Stimulated activated CD8-positive, alpha-beta memory T cell treated with anti-CD3 and anti-CD28 coated beads, Interleukin-15, amount 100 ng/mL, for 48 hours (primary cell): ENCODE measurements at places on chromosomes 7 and 10.

DNA sequence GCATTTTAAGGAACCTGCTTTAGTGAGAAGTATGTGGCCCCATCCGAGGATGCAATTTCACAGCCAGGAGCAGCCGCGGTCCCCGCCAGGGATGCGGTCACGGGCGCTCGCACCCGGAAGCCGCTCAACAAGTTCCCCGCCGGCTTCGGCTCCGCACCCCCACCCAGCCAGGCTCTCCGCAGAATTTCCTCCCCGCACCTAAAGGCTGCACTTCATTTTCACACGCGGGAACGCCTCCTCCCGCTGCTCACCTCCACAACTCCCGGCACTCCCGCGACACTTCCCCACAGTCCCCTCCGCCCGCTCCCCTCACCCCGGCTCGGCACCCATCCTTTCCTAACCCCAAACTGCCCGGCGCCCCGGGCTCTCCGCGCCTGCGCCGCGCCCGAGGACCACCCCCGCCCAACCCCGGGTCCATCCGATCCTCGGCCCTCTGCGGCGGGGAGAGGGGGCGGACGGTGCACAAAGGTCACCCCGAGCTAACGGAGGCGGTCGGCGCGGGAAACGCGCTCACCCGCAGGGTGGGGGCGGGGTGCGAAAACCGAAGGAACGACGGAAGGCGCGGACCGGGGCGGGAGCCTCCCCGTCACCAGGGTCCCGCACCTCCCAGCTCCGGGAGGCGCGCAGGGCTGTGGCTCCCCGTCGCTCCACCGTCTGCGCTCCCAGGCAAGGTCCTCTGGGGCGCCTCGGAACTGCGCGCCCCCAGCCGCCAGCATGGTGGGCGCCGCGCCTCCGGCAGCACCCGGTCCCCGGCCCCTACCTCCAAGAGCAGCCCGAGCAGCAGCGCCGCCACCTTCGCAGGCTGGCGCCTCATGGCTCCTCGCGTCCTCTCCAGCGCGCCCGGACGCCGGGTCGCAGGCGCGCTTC lies 558 bp downstream of the VOPP1 start:
- peak; percentile 51 for DNase-seq

DNA sequence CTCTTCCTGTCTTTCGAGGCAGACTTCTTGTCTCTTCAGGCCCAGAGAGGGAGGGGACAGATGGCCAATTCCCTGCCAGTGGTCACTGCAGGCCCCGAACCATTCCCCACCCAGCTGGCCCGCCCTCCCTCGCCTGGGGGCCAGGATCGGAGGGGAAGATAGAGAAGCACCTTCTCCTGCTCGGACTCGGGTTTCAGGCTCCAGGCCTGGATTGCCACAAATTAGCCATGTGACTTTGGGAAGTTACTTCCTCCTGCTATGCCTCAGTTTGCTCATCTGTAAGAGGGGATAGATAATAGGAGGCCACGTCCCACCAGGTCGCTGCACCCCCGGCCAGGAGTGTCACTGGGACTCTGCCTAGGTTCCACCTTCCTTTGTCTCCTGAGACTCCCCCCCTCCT lies 24.8 kb upstream of the PPP2R2D start:
- no peak for DNase-seq

DNA sequence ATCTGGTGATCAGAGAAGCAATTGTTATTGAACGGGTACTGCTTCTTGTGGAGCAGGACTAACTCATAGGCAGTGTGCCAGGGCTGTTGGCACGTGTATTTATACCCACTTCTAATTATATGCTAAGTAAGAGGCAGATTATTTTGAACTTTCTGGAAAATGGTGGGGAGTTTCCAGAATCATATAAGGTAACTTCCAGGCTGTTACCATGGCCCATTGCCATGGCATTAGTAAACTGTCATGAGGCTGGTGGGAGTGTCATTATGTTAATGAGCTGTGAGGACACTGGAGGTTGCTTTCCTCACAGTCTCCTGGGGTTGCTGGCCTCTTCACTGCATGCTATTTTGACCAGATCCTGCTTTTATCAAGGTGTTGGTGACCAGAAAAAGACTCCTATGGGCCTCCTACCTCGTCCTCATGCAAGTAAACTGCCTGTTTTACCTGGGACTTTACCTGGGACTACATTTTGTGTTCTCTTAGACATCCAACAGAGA lies 122.6 kb downstream of the KCND2 start:
- DNase-seq, result no peak

- DNase-seq, result no peak
These were observed 232.3 kb downstream of the MAGI2 start for GRCh38 chr7:79221211-79221610.

- no peak for DNase-seq
These were observed 148.8 kb downstream of the NRBF2 start for GRCh38 chr10:63281967-63282366.

DNA sequence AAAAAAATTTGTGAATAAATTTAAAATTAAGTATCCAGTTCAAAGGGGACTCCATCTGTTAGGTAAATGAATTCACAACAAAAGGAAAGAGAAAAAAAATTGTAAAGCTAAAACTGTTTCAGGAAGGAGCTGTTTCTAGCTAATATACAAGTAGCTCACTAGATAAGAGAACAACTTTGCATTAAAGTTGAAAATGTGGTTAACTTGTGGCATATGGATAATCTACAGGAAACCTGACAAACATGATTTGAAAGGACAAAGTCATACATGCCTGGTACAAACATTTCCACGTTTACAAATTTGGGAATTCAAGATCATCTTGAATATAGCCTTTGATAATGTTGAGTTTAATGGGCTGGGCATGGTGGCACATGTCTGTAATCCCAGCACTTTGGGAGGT lies 8.9 kb downstream of the NT5C3A start:
- DNase-seq, result no peak

GRCh38 chr7:51255536-51256208 lies 60.9 kb downstream of the COBL start:
- DNase-seq, result no peak

DNA sequence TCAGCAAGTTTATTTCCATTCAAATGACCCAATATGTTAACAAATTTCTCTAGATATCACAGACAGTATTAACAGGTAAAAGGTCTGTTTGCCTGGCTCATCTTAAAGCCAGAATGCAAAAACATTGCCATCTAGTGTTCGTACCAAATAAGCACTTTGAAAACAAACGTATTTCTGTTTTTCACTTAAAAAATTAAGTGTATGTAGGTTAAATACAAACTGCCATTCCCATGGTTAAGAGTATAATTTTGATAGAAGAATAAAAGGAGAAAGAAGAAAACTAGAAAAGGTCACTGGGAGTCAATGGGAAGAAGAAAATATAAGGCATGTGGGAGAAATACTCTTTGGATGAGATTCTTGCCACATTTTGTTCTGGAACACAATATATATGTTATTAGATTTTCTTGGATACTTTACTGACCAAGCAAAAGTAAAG lies 51.0 kb downstream of the ORC5 start:
- no peak for DNase-seq

DNA sequence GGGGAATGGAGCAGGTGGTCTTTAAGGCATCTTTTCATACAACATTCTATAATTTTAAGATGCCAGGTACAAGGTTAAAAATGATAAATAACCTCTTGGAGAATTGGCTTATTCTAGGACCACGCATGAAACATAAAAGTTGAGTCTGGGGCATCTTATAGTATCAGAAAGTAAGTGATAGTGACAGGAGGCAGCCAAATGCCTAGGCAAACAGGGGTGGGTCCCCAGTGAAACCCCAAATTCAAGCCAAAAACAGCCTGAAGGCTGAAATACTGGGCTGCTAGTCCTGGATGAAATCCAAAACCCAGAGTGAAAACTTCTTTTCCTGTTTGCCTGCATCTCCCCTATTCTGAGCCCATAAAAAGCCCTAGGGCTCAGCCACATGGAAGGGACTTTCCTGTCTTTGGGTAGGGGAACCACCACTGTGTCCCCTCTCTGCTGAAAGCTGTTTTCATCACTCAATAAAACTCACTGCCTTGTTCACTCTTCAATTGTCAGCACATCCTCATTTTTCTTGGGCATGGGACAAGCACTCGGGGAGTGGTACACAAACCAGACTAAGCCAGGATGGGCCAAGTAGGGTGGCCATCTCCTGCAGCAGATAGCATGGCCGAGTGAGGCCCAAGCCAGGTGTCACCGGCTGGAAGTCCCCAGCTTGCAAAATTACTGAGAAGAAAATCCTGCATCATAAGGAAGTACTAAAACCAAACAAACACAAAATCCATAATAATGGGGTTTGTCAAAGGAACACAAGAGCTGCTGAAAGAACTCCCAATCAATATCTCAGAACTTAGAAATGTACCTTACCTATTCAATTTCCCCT lies 241.6 kb upstream of the GALNT17 start:
- DNase-seq, result no peak

DNA sequence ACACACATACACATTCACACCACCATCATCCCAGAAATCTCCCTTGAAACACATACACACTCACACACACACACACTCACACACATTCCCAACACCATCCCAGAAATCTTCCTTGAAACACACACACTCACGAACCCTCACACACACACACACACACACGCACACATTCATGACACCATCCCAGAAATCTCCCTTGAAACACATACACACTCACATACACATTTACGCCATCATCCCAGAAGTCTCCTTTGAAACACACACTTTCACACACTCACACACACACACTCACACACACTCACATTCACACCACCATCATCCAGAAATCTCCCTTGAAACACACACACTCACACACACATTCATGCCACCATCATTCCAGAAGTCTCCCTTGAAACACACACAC lies 360 bp upstream of the OPN4 start:
- DNase-seq, result no peak

DNA sequence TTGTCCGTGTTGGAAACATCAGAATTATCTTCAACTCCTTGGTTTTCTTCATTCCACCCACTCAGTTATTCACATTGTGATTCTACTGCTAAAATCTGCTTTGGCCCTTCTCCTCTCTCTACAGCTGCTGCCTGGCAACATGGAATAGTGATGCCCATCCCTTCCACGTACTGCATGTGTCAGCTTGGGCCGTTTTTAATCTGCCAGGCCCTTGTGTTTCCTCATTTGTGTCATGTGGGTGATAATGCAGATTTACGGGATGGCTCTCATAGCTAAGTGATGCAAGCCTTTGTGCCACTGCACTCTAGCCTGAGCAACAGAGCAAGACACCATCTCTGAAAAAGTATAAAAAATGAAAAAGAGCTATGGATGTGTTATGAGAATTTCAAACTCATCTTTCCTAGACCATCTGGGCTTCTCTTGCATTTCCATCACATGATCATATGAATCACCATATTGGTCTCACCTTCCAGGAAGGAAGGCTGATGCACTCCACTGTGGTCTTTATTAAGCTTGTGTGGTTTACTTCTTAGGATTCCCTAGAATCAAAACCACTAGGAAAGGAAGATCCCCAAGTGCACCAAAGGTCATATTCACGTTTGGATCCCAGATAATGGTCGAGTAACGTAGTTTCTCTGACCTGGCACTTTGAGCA lies 20.6 kb upstream of the CELF2 start:
- no peak for DNase-seq

- DNase-seq, result no peak
These were observed 131.7 kb downstream of the DYNC1I1 start for GRCh38 chr7:95904099-95904498.

GRCh38 chr7:102302025-102302424 lies 15.4 kb downstream of the SH2B2 start:
- DNase-seq, result no peak

DNA sequence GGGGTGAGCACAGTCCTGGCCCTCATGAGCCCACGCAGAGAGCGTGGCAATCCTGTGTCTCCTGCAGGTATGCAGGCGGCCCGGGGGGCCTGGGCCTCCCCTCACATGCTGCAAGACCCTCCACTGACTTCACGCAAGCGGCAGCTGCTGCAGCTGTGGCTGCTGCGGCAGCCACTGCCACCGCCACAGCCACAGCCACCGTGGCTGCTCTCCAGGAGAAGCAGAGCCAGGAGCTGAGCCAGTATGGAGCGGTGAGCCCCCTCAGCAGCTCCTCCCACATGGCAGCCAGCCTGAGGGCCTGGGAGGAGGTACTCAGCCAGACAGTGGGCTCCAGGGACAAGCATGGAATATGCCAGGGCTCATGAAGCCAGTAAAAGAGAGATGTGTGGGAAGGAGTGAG lies 8.7 kb downstream of the ZMIZ2 start:
- no peak for DNase-seq

- DNase-seq, result no peak
These were observed 5.4 kb downstream of the FAM171A1 start for GRCh38 chr10:15365692-15366091.

GRCh38 chr10:132422903-132423825 lies 26.2 kb downstream of the PWWP2B start:
- DNase-seq, result no peak

DNA sequence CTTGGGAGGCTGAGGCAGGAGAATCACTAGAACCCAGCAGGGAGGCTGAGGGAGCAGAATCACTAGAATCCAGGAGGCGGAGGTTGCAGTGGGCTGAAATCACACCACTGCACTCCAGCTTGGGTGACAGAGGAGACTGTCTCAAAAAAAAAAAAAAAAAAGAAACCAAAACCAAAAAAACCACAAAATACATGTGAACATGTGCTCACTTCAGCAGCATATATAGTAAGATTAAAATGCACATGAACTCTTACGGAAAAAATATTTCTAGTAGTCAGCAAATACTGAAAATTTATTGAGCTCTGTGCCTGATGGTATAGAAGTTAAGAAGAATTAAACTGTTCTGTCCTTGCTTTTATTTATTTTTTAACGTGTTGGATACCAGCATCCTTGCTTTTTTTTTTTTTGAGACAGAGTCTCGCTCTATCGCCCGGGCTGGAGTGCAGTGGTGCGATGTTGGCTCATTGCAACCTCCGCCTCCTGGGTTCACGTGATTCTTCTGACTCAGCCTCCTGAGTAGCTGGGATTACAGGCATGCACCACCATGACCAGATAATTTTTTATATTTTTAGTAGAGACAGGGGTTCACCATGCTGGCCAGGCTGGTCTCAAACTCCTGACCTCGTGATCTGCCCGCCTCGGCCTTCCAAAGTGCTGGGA lies 9.6 kb upstream of the ZNF487 start:
- no peak for DNase-seq

DNA sequence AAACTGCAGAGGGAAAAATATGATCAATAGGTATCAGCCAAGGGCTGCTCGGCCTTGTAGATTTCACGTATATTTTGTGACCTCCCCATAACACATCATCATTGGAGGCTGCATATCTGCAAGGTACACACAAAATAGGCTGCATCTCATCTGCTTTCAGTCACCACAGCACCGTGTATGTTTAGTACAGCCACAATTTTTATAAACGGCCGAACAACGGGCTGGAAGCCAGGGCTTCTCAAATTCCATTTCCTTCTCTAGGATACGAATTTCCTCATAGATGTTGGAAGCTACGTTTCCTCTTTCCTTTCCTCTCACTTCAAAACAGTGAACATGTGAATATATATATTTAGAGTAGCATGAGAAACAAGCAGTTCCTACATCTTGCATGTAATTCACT lies 20.2 kb upstream of the FOXK1 start:
- no peak for DNase-seq

GRCh38 chr10:132685101-132685891 lies 100.7 kb downstream of the NKX6-2 start:
- DNase-seq, result no peak

- DNase-seq, result no peak
These were observed 167.5 kb downstream of the PRKAG2 start for GRCh38 chr7:151709141-151710038.

- no peak for DNase-seq
These were observed 2.7 kb upstream of the C7orf25 start for GRCh38 chr7:42914421-42915045.

- no peak for DNase-seq
These were observed 27.2 kb upstream of the WNT2 start for GRCh38 chr7:117350027-117350426.
